ENCODE measurements at places on chromosomes 4 and X.

GRCh38 chr4:122542411-122543236, 78.2 kb downstream of the IL21 start:
- no peaks in the 10 kb centered on the region for H3K4me1 ChIP-seq
- no peaks in the 10 kb centered on the region for H3K36me3 ChIP-seq
- H3K27me3 ChIP-seq: no peaks in the 10 kb centered on the region
- H3K4me3 ChIP-seq: no peak overlapping the region
- no peak for DNase-seq

- H3K36me3 ChIP-seq: no peaks in the 10 kb centered on the region
- no peaks in the 10 kb centered on the region for H3K27me3 ChIP-seq
- H3K27ac ChIP-seq: no peak overlapping the region
- H3K4me3 ChIP-seq: no peak overlapping the region
- DNase-seq: peak; percentile 15
- peaks cover 2% of the 10 kb centered on the region for H3K4me1 ChIP-seq
Observed at GRCh38 chrX:84729809-84730208, 227.6 kb upstream of the HDX start.

DNA sequence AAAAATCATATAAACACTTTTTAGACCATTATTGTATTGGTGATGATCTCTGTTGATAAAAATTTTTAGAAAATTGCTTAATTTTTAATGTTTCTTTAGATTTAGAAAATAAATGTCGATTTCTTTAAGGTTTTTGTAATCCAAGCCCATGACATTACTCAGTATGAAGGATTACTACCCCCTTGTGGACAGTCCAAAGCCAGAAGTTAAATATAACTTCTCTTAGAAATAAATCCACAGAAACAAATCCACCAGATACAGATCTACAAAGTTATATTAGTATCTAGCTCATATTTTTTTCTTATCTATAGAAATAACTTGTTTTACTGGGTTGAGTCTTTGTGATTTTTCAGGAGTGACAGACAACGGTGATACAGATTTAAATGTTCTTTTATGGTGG, 18.9 kb downstream of the TIFA start:
- H3K36me3 ChIP-seq: no peaks in the 10 kb centered on the region
- no peaks in the 10 kb centered on the region for H3K4me1 ChIP-seq
- no peak for DNase-seq
- no peak overlapping the region for H3K27ac ChIP-seq

DNA sequence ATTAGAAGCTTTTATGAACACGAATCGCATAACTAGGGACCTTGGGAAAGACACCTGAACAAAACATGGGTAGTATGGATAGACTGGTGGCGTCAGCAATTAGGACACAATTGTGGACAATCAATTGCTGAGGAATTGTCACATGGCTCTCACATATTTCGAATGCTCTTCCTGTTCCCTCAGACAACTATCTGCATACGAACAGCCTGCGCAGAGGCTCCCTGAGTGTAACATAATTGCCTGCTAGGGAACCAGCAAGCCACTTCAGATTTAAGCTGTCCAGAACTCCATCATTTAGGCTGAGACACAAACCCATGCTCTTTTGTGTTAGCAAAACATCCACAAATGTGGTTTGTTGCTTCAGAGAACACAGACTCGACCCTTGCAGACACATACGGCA, 160.8 kb downstream of the MGST2 start:
- no peaks in the 10 kb centered on the region for H3K4me1 ChIP-seq
- H3K36me3 ChIP-seq: peaks cover 2% of the 10 kb centered on the region
- no peak for DNase-seq
- H3K4me3 ChIP-seq: no peak overlapping the region

GRCh38 chr4:112485930-112486329, 30.1 kb downstream of the NEUROG2 start:
- H3K36me3 ChIP-seq: no peaks in the 10 kb centered on the region
- H3K27ac ChIP-seq: no peak overlapping the region

- no peaks in the 10 kb centered on the region for H3K4me1 ChIP-seq
- H3K4me3 ChIP-seq: no peak overlapping the region
- no peaks in the 10 kb centered on the region for H3K36me3 ChIP-seq
- H3K27ac ChIP-seq: no peak overlapping the region
Observed at GRCh38 chr4:129327637-129328036, 231.7 kb downstream of the C4orf33 start.

DNA sequence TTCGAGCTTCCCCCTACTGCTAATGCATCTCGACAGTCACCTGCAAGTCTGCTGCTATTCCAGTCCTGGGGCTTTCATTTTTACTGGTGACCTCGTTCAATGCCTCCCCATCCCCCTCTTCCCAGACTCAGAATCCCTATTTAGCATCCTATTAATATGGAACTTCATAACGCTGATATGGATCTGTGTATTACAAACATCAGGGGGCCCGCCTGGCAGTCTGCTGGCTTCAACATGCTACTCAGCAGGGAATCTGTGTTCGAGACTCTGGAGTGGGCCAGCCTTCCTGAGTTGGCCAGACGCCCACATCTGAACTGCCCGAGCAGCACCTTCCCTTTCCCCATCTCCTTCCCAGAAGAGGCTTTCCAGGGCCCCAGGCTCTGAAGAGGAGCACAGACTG, 173.9 kb upstream of the PPARGC1A start:
- peaks cover 4% of the 10 kb centered on the region for H3K4me1 ChIP-seq
- no peaks in the 10 kb centered on the region for H3K27me3 ChIP-seq
- H3K36me3 ChIP-seq: no peaks in the 10 kb centered on the region
- DNase-seq: no peak
- no peak overlapping the region for H3K27ac ChIP-seq

DNA sequence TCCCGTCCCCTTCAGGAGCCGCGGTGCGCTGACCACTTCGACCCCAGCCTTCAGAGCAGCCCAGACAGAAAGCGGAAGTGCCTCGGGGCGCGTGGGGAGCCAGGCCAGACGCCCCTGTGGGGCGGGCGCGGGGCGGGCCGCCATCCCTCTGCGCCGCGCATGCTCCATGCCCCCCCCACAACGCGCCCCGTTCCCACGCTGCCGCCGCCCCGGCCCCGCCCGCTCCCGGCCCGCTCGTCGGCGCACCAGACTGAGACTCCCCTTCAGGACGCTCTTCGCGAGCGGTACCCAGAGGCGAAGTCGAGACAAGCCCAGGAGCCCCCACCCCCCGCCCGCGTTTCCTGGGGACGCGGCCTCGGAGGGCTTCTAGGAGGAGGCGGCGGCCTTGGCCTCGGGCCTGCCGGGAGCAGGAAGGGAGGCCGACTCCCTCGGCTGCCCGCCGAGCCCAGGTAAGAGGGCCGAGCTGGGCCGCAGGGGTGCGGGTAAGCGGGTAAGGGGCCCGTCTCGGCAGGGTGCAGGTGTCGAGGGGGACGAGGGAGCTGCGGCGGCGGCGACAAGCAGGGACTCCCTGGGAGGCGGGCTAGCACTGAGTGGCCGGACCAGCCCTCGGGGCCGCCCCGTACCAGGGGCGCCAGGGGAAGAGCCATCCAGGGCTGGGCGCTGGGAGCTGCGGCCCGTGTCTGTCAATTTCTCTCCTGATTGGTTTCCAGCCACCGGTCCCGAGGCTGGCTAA, at the start of gene ZFP92:
Gene ZFP92, plus strand, starts transcription at position 218 of the 733 bp plus-strand sequence. CDS start 6,851 bp downstream, outside the sequence.
- peaks cover 13% of the 10 kb centered on the region for H3K4me1 ChIP-seq
- H3K27me3 ChIP-seq: no peaks in the 10 kb centered on the region
- no peak within 1 kb of the TSS for H3K27ac ChIP-seq
- no peaks in the 10 kb centered on the region for H3K36me3 ChIP-seq
- peak within 1 kb of the TSS; percentile 65 for H3K4me3 ChIP-seq

DNA sequence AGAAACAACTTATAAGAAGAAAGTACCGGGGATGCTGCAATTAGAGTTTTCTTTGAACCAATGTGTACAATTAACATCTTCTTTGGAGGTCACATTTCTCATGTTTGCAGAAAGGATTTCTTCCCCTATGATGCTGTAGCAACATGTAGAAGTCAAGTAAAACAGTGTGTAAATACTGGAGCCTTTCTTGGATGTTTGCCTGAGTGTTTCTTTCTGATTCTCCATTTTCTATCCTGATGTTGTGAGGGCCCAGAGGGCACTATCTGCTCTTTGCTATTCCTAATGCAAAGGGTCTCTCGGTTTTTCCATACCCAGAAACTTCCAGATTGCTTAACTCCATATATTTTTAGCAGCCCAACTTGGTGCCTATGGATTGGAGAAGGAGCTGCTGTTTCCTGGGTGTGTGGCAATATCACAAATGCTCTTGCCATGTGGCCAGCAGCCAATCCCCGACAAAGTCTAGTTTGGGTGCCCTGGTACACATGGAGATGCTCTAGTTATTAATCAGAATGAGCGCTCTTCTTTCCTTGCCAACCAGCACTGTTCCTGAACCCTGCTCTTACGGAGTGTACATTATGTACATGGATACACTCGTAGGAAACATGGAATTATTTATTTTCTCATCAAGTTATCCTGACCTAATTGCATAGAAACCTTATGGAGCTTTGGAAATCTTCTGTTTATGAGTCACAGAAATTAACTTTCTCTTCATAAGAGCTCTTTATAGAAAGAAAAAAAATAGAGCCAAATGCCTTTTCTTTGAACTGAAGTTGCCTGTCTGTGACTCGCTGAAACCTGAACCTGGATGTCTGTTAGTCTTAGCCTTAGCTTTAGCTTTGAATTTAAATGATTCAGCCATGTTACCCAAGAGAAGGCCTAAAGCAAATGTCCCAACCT, 67.0 kb upstream of the GPC4 start:
- H3K27me3 ChIP-seq: no peaks in the 10 kb centered on the region
- H3K27ac ChIP-seq: no peak overlapping the region
- no peaks in the 10 kb centered on the region for H3K4me1 ChIP-seq
- H3K4me3 ChIP-seq: no peak overlapping the region
- H3K36me3 ChIP-seq: no peaks in the 10 kb centered on the region

GRCh38 chr4:37365888-37366287, 121.3 kb downstream of the NWD2 start:
- no peaks in the 10 kb centered on the region for H3K27me3 ChIP-seq
- H3K36me3 ChIP-seq: no peaks in the 10 kb centered on the region
- H3K27ac ChIP-seq: no peak overlapping the region
- H3K4me3 ChIP-seq: no peak overlapping the region

GRCh38 chr4:98838531-98838930, 90.4 kb downstream of the EIF4E start:
- no peaks in the 10 kb centered on the region for H3K27me3 ChIP-seq
- H3K27ac ChIP-seq: no peak overlapping the region
- H3K4me1 ChIP-seq: no peaks in the 10 kb centered on the region
- DNase-seq: no peak

DNA sequence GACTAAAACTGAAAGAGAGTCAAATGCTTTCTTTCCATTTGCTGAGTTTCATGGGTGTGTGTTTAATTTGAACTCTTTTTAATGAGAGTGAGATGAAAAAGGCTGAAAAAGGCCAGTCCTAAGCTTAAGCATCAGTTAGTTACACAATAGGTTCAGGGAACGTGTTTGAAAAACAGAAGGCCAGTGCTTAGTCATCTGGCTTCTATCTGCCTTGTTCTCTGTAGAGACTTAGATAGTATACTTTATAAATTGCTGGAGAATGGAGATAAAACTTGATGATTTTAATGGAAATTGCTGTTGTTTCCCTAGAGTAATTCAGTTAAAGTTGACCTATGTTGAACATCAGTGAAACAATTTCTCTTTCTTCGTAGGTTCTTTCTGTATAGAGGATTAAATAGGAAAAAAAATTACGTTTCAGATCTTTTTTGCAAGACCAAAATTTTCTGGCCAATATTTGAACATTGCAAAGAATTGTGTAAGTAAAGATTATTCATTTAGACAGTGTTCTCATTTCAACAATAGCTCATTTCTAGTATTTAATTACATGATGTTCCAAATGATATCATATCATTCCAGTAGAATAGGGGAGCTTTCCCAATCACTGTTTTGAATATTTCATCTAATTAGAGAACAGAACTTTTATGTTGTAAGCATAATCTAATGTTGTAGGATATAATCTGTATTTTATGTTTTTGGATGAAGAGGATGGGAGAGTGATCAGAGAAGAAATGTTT, 1088.8 kb downstream of the ADGRL3 start:
- no peak overlapping the region for H3K27ac ChIP-seq
- no peaks in the 10 kb centered on the region for H3K36me3 ChIP-seq
- no peak overlapping the region for H3K4me3 ChIP-seq
- no peaks in the 10 kb centered on the region for H3K27me3 ChIP-seq
- peak; percentile 1 for DNase-seq

GRCh38 chr4:87406462-87406861, 15.5 kb upstream of the HSD17B11 start:
- no peaks in the 10 kb centered on the region for H3K36me3 ChIP-seq
- no peaks in the 10 kb centered on the region for H3K27me3 ChIP-seq
- H3K27ac ChIP-seq: no peak overlapping the region
- H3K4me1 ChIP-seq: peaks cover 3% of the 10 kb centered on the region

DNA sequence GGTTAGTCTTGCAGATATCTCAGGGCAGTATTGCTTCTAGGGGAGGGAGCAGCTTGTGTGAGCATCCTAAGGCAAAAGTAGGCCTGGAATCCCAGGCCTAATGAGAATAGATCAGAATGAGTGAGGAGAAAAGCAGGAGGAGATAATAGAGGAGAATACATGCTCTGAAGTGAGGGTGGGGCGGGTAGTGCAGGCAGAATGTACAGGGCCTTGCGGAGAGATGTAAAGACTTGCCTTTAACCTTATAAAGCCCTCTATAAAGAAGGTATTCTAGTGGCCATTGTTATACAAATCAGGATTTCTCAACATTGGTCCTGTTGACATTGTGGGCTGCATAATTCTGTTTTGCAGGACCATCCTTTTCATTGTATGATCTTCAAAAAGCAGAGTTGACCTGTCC, 855.3 kb downstream of the PCDH7 start:
- H3K4me1 ChIP-seq: no peaks in the 10 kb centered on the region
- H3K27ac ChIP-seq: no peak overlapping the region
- no peak overlapping the region for H3K4me3 ChIP-seq
- DNase-seq: no peak
- H3K36me3 ChIP-seq: no peaks in the 10 kb centered on the region
- no peaks in the 10 kb centered on the region for H3K27me3 ChIP-seq

DNA sequence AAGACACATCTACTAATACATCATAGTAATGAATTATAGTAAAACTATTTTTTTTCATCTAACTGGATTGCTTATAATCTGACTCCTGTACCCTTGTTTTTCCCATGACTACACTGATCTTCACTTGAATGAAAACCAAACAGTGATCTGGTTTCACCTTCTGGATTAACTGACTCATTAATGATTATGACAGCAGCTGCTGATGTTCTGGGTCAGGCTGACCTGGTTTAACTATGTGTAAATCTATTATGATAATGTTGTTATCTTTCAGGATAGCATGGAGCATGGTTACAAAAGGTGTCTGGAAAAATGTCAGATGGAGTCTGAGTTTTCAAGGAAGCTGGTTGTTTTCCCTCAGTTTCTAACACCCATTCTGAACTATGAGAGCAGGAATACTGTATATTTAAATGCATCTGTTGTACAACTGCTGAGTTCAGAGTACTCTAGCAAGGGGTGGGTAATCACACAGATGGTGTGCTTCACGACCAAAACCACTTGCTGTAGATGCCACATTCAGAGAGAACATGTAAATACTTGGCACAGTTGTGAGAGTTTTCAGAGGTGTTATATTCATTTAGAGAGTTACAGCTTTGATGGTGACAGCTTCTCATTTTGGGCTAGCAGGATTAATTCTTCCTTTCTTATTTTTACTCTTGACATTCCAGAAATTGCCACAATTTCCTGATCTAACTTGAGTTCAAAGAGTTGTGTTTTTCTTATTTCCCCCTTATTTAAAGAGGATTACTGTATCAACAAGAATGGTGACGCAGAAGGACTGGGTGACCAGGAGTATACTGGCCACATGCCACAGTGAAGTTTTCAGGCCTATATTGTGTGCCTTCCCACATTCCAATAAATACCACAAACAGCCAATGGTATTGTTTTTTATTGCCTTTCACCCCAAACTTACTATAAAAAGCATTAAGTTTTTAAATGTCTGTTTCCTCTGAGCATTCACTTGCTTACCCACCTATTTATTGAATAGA, 249.7 kb upstream of the TET2 start:
- H3K36me3 ChIP-seq: no peaks in the 10 kb centered on the region
- no peaks in the 10 kb centered on the region for H3K27me3 ChIP-seq
- no peak overlapping the region for H3K4me3 ChIP-seq
- DNase-seq: no peak
